ENCODE measurements at places on chromosomes 5 and 9. TPM values are rescaled to one million over a fixed set of nuclear protein-coding genes. Genes with fewer than 3 reads are reported as not detected.

PAEP gene
- polyA plus RNA-seq = not detected

C9orf50 gene
- not detected for polyA plus RNA-seq

UNC5A gene
- 3.8 TPM for polyA plus RNA-seq

BBLN gene
- polyA plus RNA-seq = 270 TPM

TNFSF15 gene
- not detected for polyA plus RNA-seq

RASEF gene
- 0.12 TPM for polyA plus RNA-seq

EGFL7 gene
- polyA plus RNA-seq = 12.5 TPM

F2RL2 gene
- polyA plus RNA-seq = not detected

ASTN2 gene
- 7.3 TPM for polyA plus RNA-seq

PKD2L2 gene
- not detected for polyA plus RNA-seq

DNM1 gene
- 180 TPM for polyA plus RNA-seq

KIF12 gene
- polyA plus RNA-seq = 0.14 TPM

SMC2 gene
- polyA plus RNA-seq = 2.6 TPM

F12 gene
- 1.4 TPM for polyA plus RNA-seq

DNAH5 gene
- polyA plus RNA-seq = 12.8 TPM

CDH9 gene
- polyA plus RNA-seq = 1.7 TPM

TMOD1 gene
- polyA plus RNA-seq = 0.22 TPM

OR1J1 gene
- not detected for polyA plus RNA-seq

CCDC171 gene
- 9.1 TPM for polyA plus RNA-seq

ZFP2 gene
- 14.5 TPM for polyA plus RNA-seq

DMRT3 gene
- not detected for polyA plus RNA-seq

TLX3 gene
- not detected for polyA plus RNA-seq

PPP3R2 gene
- not detected for polyA plus RNA-seq

NMUR2 gene
- not detected for polyA plus RNA-seq

FGF1 gene
- polyA plus RNA-seq = not detected

TAS2R1 gene
- polyA plus RNA-seq = 0.41 TPM

EGFLAM gene
- polyA plus RNA-seq = not detected

MUSK gene
- not detected for polyA plus RNA-seq

NR2F1 gene
- polyA plus RNA-seq = 2.3 TPM

BARHL1 gene
- not detected for polyA plus RNA-seq

CDX1 gene
- polyA plus RNA-seq = not detected

GLRA1 gene
- not detected for polyA plus RNA-seq

ECSCR gene
- not detected for polyA plus RNA-seq

ASB6 gene
- polyA plus RNA-seq = 18.4 TPM

MARCOL gene
- polyA plus RNA-seq = not detected

ERCC8 gene
- 48.0 TPM for polyA plus RNA-seq

FOXD1 gene
- polyA plus RNA-seq = not detected

DMGDH gene
- 0.70 TPM for polyA plus RNA-seq

RNF183 gene
- polyA plus RNA-seq = not detected

GLIPR2 gene
- polyA plus RNA-seq = 8.0 TPM

MSH3 gene
- polyA plus RNA-seq = 9.8 TPM

WNK2 gene
- 37.1 TPM for polyA plus RNA-seq

CXCL14 gene
- 1.1 TPM for polyA plus RNA-seq

C5 gene
- 1.5 TPM for polyA plus RNA-seq

SPATA31E1 gene
- polyA plus RNA-seq = not detected

IFNB1 gene
- polyA plus RNA-seq = not detected

PRDM9 gene
- polyA plus RNA-seq = not detected

COL23A1 gene
- polyA plus RNA-seq = 0.12 TPM

PCDHGC4 gene
- polyA plus RNA-seq = 4.3 TPM

ZNF618 gene
- polyA plus RNA-seq = 7.1 TPM

CARD9 gene
- 0.77 TPM for polyA plus RNA-seq

GGTA1 gene
- polyA plus RNA-seq = not detected

NRARP gene
- 1.4 TPM for polyA plus RNA-seq

ZNF354C gene
- 6.1 TPM for polyA plus RNA-seq

NTNG2 gene
- 0.26 TPM for polyA plus RNA-seq

Measured in neural cell (in vitro differentiated cells).